ENCODE measurements at places on chromosomes 11 and 22.

DNA sequence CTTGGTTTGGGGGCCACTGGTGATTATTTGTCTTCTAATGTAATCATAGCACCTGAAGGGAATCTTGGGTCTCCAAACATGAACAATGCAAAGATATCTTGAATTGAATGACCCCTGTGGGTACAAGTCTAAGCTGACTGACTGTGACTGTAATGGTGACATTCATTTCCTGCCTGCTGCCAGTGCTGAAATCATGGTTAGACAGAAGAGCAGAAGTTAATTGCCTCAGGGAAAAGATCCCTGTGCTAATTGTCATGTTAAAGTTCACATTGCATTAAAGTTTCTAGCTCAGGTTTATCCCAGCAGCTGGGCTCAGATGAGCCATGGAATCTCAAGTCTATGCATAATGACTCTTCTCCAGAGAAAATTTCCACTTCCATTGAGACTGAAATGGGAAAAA, 772.0 kb downstream of the ETS1 start:
- no peak for DNase-seq

DNA sequence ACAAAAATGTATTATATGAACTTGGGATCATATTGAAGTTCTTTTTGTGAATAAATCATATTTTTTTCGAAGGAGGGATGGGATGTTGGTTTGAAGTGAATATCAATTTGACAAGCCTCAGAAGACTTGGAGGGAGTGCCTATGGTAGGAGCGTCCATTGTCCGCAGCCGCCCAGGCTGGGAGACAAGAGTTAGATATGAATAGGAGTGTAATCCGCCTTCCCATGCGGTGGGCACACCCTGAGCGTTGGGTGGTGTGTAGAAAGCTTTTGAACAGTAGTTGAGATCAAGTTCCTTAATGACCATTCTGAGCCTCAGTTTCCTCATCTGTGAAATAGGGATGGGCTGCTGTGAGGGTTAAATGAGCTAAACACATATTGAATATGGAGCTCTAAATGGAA, 7.0 kb downstream of the CD82 start:
- DNase-seq, result no peak

- no peak for DNase-seq
Observed at GRCh38 chr11:130423541-130424142, 4.8 kb downstream of the ADAMTS8 start.

GRCh38 chr11:86743223-86744118, 56.9 kb upstream of the PRSS23 start:
- DNase-seq, result no peak

DNA sequence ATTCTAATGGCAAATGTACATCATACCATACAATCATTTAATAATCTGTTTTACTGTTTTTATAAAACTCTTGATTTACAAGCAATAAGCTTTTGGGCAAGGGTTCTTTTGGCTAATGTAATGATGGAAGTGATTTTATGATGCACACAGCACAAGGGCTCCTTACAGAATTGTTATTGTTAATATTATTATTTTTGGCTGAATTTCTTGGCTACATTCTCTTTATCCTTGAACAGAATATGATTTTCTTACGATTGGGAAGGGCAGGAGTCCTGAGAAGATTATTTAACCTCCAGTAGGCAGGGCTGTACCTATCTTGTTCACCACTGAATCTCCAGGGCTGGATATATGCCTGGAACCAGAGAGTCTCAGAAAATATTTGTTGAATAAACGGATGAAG, 70.4 kb upstream of the ARHGAP20 start:
- no peak for DNase-seq
